CD4-positive, alpha-beta T cell (primary cell): ENCODE measurements at places on chromosomes 2 and 18. TPM values are rescaled to one million over a fixed set of nuclear protein-coding genes. Genes with fewer than 3 reads are reported as not detected.

GRCh38 chr18:77478646-77479442 is 229.2 kb downstream of the GALR1 start:
- no peak for DNase-seq

DNA sequence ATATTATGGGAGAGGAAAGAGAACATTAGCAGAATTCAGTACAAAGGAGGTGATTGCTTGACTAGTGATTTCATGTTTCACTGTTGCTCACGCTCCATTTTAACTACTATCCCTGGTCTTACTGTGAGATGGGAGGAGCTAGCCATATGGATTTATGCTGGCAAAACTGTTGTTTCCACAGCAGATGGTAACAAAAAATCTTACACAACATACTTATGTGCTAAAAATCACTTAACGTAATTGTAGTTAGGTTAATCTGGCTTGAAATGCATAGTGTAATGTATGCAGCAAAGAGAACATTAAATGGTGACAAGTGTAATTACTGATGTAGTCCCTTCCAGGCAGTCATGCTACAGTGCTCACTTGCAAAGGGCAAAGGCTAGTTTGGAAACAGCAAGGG is 155.6 kb upstream of the LYPD1 start:
- DNase-seq = no peak

DNA sequence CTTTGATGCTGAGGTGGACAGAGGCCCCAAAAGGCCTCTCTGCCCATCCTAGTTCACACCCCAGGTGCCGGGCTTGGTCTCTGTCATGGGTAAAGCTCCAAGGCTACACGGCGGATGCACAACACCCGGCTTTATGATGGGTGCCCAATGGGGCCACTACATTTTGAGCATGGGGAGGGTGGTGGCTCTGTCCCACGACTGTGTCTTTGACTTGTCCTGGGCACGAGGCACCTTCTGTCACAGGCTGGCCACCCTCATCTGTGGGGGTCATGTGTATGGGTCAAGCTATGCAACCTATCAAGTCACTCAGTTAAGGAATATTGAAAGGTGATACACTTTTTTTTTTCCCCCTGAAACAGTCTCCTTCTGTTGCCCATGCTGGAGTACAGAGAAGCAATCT is 63.7 kb downstream of the EDAR start:
- DNase-seq = no peak

SLC40A1 gene
- total RNA-seq = 7.4 TPM

DNA sequence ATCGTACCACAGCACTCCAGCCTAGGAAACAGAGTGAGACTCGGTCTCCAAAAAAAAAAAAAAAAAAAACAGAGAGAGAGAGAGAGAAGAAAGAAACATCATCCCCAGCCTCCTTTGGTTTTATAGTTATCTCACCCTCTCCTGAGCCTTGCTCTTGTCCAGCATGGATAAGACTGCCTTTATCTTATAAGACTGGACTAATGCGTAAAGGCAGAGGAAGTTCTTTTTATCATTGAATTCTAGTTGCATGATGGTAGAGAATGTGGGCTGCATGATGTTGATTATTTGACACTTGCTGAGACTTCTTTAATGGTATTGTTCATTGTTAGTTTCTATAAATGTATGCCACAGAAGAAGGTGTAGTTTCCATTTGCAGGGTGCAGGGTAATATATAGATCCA is 124.4 kb downstream of the ZBTB7C start:
- DNase-seq = no peak

DNA sequence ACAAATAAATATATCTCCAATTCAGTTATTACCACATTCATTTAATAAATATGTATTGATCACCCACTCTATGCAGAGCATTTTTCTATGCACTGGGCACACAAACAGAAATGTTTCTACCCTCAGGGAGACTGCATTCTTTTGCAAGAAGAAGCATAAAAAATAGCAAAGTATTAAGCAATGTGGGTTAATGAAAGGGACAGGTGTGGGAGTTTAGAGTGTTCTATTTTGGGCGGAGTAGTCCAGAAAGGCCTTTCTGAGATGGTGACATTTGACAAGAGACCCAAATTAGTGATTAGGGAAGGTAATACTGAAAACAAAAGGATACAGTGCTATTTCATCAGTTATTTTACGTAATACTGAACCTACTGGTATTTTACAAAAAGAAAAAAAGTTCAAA is 394.3 kb upstream of the CHST9 start:
- DNase-seq = no peak

DNA sequence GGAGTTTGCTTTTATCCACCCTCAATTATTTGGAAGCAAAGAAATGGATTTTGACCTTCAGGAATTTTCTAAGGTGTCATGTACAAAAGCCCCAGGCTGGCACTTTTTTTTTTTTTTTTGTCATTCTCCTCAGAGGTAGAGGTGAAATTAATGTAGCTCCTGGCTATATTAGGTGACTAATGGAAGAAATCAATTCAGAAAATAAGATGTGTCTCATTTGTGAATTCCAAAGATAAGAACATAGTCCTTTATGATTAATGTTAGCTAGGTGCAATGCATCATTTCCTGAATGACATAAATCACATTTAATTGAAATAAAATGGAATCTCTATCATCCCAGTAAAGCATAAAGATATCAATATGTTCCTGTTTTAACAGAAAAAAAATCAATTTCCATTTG is 477.6 kb downstream of the FBXO15 start:
- DNase-seq = no peak

MATN3 gene
- not detected for total RNA-seq

DNA sequence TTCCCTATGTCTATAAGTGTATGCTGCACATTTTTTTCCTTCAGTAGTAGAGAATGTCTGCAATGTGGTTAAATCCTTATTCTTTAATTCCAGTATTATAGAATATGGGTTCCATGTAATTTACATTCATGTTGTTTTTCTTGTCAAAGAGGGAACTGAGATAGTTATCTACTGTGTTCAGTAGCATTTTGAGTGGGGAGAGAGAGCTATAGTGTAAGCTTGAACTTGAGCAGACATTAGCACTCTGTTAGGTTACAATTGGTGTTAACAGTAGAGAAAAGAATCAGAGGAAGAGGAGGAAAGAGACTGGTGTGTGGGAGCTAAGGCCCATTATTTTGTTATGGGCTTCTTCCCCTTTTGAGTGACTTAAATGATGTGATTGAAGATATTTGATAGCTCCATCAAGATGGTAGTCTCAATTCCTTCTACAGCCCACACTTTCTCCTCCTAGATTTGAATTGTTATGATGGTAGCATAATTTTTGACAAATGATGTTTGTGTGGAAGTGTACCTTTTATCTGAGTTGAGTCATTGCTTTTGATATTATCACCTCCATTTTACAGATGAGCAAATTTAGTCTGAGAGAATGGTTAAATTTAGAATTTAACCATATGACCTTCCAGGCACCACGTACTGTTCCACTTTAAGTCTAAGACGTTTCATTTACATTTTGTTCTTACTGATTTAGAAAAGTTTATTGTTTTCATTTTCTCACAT is 71.3 kb downstream of the FMNL2 start:
- DNase-seq = no peak

GRCh38 chr2:221573430-221574230 is 1.5 kb upstream of the EPHA4 start:
- DNase-seq = peak; percentile 72

DNA sequence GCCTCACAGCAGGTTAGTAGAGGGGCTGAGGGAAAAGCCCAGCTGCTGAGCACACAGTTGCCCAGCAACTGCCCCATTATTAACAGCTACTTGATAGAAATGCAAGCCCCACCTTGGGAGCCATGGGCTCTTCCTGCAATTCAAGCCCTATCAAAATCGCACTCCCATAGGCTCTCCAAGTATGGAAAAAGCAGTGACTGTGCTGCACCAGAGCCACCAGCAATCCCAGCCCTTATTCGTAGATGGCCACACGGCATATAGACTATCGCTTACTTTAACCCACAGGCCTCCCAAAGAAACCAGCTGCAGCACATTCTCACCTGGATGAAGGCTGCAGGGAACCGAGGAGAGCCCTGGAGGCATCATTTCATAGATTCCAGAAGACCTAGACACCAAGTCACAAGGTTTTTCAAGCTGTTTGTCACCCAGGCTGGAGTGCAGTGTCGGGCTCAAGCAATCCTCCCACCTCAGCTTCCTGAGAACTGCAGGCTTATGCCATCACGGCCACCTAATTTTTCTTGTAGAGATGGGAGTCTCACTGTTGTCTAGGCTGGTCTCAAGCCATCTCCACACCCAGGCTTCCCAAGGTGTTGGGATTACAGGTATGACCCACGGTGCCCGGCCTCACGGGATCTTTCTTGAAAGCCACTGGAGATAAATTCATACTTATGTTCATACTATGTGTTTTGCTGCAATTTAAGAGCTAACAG is 11.3 kb downstream of the NCL start:
- DNase-seq = no peak

- DNase-seq = no peak
Measured at GRCh38 chr2:100018341-100019193, 123.8 kb downstream of the AFF3 start.

UGT1A7 gene
- not detected for total RNA-seq

- DNase-seq = no peak
Measured at GRCh38 chr18:22473366-22473765, 55.7 kb upstream of the CTAGE1 start.

AP1S3 gene
- total RNA-seq = 0.71 TPM

DNA sequence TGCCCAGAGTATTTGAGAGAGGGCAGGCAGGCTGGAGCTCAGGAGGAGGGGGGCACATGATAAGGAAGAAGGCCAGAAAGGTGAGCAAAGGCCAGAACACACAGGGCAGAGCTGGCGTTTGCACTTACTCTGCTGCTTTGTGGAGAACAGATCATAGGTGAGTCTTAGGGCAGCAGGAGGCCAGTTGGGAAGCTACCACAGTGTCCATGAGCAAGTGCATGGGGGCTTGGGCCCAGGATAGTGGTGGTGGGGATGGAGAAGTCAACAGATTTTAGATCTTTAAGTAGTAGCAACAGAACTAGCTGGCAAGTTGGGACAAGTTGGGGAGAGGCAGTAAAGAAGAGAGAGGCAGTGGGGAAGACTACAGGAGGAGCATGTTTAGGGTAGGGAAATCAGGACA is 168.0 kb downstream of the ANTXR1 start:
- no peak for DNase-seq

LCT gene
- not detected for total RNA-seq

KCNE4 gene
- not detected for total RNA-seq

UGT1A8 gene
- not detected for total RNA-seq

DNA sequence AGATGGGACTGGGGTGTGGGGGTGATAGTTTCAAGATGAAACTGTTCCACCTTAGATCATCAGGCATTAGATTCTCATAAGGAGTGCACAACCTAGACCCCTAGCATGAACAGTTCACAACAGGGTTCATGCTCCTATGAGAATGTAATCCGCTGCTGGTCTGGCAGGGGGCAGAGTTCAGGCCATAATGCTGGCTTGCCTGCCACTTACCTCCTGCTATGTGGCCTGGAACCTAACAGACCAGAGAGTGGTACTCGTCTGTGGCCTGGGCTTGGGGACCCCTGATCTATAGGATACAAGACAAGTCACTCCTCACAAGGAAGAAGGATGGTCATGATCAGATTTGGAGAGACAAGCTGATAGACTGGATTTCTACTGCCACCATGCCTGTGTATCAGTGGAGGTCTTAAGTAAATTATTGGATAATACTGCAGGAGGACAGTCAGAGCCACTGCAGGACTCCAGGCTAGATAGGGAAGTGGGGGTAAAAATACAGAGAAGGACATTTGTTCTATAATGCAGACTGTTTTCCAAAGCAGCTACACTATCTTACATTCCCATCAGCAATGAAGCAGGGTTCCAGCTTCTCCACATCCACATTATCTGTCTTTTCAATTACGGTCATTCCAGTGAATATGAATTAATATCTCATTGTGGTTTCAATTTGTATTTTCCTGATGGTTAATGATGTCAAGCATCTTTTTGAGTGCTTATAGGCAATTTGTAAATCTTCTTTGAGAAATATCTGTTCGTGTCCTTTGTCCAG is 28.8 kb upstream of the APOB start:
- DNase-seq = no peak

GRCh38 chr2:219638217-219638947 is 11.0 kb downstream of the SLC4A3 start:
- no peak for DNase-seq

CDH19 gene
- not detected for total RNA-seq

CFC1 gene
- not detected for total RNA-seq

DNA sequence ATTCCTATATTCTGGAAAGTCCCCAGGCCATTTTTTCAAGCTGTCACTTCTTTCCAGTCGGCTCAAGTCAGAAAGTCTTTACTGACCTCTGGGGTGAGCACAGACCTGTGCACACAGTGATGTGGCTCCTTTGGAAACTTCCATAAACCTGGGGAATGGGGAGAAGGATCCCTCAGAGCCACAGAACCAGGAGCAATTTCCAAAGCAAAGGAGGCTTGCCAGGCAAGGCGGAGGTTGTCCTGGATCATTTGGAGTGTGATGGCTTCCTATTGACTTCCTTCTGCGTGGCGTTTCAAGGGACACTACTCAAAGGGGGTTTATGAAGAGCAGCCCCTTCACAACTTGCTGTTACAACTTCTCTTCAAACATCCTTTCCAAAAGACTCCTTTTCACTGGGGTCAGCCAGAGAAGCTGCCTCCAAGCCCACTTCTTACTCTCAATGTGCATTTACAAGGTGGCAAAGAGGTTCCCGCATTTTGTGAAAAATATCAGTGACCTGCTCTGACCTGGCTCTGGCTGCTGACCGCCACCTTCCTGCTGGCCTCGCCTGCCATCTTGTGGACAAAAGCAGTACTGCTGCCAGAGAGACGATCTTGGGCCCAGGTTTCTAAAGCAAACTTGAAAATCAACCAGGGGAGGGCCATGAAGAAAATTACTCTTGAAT is 18.2 kb upstream of the TMEM247 start:
- DNase-seq = peak; percentile 52

- DNase-seq = no peak
Measured at GRCh38 chr18:24491927-24492834, 31.7 kb downstream of the HRH4 start.

- no peak for DNase-seq
Measured at GRCh38 chr2:20093263-20094141, 42.1 kb upstream of the LAPTM4A start.

- DNase-seq = no peak
Measured at GRCh38 chr18:32735781-32736180, 37.0 kb downstream of the KLHL14 start.

- DNase-seq = no peak
Measured at GRCh38 chr18:50947899-50948298, 19.9 kb upstream of the ELAC1 start.
